Gastrocnemius medialis (tissue), 4 donors: ENCODE measurements at places on chromosomes 16 and 17. TPM values are rescaled to one million over a fixed set of nuclear protein-coding genes. Genes with fewer than 3 reads are reported as not detected.

Gene CCL17
- total RNA-seq = not detected

Gene ENKD1
- total RNA-seq = 10.4 TPM

Gene AXIN1
- 32.5 TPM for total RNA-seq

Gene ST6GALNAC1
- total RNA-seq = 1.7 TPM

Gene HBA1
- 49.7 TPM for total RNA-seq

Gene PARD6A
- 17.3 TPM for total RNA-seq

Gene GSG1L
- not detected for total RNA-seq

Gene KRTAP1-3
- total RNA-seq = not detected

Gene DYNLRB2
- not detected for total RNA-seq

Gene KCNJ2
- total RNA-seq = 7.8 TPM

Gene CMTM3
- 2.6 TPM for total RNA-seq

Gene KRTAP4-3
- not detected for total RNA-seq

Gene ENPP7
- not detected for total RNA-seq

Gene DNAH9
- not detected for total RNA-seq

Gene ERN2
- not detected for total RNA-seq

Gene MYH13
- not detected for total RNA-seq

Gene ARL4D
- total RNA-seq = 1.1 TPM

Gene RGS11
- total RNA-seq = 1.8 TPM

Gene KCNH6
- not detected for total RNA-seq

Gene PSMB3
- total RNA-seq = 304 TPM

Gene VAT1L
- not detected for total RNA-seq

Gene SIRT7
- total RNA-seq = 7.2 TPM

Gene CASKIN2
- total RNA-seq = 15.4 TPM

Gene PIK3R6
- total RNA-seq = 0.09 TPM

Gene NHLRC4
- total RNA-seq = 0.56 TPM

Gene SEPTIN1
- total RNA-seq = not detected

Gene IGF2BP1
- not detected for total RNA-seq

Gene TRPV3
- 1.5 TPM for total RNA-seq

Gene RUNDC3A
- total RNA-seq = not detected

Gene NDUFAF8
- 700 TPM for total RNA-seq

Gene SLFN12L
- total RNA-seq = 0.31 TPM

Gene CAPNS2
- total RNA-seq = not detected

Gene GUCY2D
- total RNA-seq = not detected

Gene NAGS
- total RNA-seq = 0.13 TPM

Gene TNFRSF17
- not detected for total RNA-seq
